ENCODE measurements at places on chromosomes 5 and 9.

DNA sequence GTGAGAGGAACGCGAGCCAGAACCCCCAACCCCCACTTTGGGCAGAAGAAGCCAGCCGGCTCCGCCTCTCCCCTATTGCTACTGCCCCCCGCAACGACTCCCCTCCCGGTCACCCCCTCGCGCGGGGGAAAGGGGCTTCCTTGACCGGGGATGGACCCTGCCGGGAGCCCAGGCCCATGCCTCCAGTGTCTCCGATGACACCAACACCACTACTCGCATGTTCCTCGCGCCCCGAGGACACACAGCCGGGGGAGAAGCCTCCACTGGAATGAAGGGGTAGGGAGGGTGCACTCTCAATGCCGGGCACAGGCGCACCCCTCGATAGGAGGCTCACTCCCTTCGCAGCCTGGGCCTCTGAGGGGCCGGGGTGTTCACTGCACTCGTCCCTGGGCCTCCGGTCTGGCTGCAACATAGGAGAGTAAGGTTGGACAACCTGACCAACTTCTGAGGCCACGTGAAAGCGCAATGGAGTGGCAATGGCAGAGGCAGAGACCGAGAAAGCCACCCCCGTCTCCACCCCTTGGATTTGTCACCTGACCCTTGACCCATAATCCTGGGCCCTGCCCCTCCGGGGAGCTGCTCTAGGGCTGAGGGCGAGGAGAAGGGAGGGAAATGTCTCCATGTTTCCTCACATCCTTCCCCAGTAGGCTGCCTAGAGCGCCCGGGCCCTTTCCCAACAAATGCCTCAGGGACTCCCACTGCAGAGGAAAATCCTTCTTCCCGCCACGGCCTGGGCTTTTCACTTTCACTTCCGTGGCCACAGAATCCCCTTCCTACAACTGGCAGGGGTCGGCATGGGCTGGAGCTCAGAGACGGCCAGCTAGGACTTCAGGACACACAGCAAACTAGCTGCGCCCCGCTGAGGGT is 1.1 kb upstream of the CNTFR start:
- DNase-seq = no peak

- DNase-seq = no peak
These were observed 480.1 kb downstream of the CDH12 start for GRCh38 chr5:22372826-22373660.

DNA sequence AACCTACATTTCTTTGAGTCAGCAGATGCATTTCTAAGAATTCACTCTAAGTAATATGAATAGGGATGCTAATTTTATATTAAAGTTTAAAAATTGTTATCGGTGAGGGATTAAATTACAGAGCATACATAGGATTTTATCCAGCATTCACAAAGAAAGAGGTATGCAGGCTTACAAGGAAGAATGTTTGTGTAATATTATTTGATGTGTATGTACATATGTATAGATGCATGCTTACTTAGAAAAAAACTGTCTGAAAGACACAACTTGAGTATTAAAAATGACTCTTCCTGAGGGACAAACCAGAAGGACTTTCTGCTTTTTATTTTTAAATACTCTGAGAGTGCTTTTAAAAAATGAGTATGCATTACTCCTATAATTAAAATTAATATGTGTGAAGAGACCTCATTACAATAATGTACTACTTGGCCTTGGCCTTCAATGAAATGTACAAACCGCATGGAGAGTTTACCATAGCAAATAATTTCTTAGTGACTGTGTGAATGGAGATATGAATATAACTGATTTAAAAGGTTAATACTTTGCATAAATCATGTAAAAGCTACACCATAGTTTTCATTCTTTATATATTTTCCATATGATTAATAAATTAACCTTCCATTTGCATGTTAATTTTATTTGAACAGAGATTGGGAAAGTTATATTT is 77.0 kb downstream of the GDA start:
- DNase-seq = no peak

DNA sequence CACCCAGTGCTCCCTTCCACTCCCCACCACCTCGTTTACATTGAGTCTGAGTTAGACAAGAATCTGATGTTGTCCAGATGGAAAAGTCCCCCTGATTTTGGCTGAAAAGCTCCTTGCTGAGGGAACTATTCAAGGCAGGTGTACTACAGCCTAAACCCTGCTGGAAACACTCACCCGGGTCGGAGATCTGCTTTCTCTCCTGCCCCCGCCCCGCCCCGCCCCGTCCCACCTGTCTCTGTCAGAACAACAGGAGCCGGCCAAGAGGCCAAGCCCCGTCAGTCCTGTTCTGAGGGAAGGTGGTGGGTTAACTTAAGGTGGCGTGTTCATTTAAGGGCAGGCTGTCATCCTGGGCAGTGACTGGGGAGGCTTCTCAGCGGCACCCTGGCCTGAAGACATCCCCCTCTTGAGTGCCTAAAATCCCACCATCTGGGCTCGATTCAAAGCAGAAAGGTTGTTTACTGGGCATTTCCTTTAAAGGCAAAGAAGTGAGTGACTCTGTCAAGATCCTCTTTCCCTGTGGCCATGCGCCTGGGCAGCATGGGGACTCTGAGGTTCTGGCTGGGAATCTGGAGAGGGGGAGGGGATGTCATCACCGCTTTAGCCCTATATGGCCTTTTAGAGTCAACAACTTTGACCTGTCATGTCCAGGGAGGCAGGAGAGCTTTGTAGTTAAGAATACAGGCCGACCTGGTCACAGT is 71.1 kb upstream of the NEURL1B start:
- DNase-seq = no peak

- no peak for DNase-seq
These were observed 110.3 kb upstream of the NFIB start for GRCh38 chr9:14424289-14424688.

GRCh38 chr5:34959323-34959722 is 30.0 kb downstream of the DNAJC21 start:
- DNase-seq = peak; percentile 29

DNA sequence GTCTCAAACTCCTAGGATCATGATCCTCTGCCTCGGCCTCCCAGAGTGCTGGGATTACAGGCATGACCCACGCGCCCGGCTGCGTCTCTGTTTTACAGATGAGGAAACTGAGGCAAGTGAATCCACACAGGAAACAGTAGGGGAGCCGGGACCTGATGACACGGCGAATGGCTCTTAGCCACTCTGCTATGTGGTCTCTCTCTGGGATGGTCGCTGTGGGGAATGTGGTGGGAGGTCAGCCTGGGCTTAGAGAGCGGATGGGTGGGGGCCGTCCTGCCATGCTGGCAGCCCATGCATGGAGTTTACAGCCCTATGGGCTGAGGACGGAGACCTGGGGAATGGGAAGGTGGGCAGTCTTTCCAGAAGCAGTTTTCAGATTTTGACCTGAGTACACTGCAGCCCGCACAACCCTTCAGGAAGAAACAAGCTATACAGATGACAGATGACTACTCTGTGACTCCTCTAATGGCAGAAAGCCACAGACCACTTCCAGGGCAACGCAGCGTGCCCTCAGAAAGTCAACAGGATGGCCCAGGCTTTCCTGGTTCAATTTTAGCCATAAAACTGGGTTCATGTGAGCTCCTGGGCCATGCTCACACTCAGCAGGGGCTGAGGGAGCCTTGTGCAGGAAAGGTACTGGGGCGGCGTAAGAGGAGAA is 136.1 kb upstream of the RAPGEF1 start:
- no peak for DNase-seq

DNA sequence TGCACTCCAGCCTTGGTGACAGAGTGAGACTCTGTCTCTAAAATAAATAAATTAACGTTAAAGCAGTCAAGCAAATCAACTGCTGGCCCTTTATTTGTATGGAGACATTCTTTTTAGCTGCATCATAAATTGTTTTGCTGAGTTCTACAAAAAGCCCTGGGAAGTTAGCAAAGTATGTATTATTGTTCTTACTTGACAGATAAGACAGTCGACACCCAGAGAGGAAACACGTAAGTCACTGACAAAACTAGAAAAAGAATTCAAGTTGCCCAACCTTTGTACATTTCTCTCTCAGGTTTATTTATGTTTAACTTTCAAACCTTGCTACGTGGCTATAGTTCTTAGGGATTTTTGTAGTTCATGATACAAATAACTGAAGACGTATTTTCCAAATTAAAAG is 40.4 kb upstream of the MACIR start:
- peak; percentile 48 for DNase-seq

GRCh38 chr5:141186897-141187512 is at the start of gene PCDHB9:
Gene PCDHB9 (plus strand): TSS chr5:141187161. CDS start chr5:141187319, 158 bp downstream.
- no peak for DNase-seq

DNA sequence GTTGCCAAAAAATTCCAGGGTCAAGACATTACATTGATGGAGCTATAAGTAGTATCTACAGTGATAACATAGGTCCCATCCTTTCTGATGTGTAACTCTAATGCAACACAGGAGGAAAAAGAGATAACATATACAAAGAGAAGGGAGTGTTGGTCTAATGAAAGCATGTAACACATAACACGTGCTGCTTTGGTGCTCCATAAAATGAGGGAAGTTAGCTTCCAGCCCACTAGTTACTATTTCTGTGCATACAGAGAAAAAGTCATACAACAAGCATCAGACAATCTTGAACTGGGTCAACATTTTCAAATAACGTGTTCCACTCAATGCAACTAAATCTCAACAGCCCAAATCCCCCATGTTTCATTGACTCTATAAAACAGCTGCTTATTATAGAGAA is 11.7 kb downstream of the MLLT3 start:
- DNase-seq = no peak

- DNase-seq = no peak
These were observed 359.5 kb downstream of the CETN3 start for GRCh38 chr5:90050103-90050502.

- no peak for DNase-seq
These were observed 173.5 kb downstream of the C5orf15 start for GRCh38 chr5:133794771-133795415.

DNA sequence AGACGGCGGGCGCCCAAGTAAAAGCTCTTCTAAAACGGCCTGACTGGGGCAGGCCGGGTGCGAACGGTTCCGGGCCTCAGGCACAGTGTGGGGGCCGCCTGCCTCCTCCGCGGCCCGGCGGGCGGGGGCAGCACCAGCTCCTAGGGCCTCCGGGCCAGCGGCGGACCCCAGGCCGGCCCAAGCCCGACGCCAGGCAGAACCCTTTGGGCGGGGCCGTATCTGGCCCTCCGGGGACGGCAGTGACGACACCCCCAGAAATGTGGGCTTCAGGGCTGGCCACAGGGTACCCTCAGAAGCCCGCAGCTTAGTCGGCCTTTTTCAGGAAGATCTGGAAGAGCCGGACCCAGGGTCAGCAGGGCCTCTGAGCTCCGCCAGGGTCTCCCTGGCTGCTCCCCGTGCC is 4.0 kb downstream of the LTC4S start:
- DNase-seq = no peak

DNA sequence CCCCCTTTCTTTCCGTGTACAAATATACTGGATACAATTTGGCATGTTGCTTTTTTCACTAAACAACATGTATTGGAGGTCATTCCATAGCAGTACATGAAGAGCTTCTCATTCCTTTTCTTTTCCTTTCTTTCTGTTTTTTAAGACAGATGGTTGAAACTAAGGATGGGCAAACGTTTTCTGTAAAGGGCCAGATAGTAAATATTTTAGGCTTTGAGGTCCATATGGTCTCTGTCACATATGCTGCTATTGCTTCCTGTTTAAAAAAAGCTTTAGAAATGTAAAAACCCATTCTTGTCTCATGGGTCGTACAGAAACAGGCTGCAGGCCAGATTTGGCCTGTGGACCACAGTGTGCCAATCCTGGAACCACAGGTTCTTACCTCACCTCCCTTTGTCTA is 160.1 kb downstream of the ACER2 start:
- DNase-seq = no peak

DNA sequence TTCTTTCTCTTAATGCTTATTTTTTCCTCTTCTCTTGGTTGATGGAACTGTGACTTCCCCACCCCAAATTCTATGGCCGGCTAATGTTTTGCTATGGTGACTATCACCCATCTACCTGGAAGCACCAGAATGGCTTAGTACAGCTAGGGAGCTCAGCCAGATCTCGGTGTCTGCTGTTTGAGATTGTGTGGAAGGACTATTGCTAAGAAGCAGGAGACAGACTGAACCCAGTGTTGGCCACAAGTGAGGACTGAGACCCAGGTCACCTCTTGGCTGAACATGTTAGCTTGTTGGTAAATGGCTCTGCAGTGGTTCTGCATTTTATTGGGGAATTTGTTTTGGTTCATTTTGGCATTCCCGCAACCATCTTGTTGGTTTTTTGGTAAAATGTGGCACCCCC is 2.7 kb downstream of the PRRC2B start:
- no peak for DNase-seq

- no peak for DNase-seq
These were observed 185.2 kb downstream of the DCP2 start for GRCh38 chr5:113161806-113162205.

- no peak for DNase-seq
These were observed 130.9 kb upstream of the CHD1 start for GRCh38 chr5:99059685-99060084.

DNA sequence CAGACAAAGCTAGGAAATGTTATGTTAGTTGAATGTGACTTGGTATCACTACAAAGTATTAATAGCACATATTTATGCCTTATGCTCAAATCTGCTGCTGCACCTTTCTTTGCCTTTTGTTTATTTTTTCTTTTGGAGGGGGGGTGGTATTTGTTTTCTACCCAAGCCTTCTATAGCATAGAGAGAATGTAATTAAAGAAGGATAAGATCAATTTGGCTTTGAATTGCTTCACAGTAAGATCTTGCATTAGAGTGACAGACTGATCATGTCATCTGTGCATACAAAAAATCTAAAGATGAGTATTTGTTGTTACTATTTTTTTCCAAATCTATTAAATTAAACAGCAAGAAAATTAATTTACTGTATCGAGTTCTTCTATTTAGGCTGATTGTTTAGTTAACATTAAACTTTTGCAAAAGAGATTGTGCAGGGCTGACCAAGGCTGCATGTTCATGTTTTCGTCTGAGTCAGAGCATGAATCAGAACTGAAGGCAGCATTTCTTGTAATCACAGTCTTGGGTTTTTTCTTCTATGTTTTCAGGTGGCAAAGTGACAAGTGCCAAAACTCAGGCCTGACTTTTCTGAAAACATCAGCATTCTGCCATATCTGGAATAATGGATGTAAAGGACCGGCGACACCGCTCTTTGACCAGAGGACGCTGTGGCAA is 1007.1 kb upstream of the WWC1 start:
- peak; percentile 8 for DNase-seq

DNA sequence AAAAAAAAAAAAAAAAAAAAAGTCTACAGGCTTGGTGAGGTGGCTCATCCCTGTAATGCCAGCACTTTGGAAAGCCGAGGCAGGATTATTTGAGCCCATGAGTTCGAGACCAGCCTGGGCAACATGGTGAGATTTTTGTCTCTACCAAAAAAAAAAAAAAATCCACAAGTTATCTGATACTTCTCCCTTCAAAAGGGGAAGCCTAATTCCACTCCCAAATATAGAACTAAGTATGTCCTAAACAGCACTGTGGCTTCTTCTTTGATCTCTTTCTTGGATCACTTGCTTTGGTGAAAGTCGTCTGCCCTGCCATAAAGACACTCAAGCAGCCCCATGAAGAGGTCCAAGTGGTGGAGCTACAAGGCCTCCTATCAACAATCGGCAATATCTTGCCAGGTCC is 18.8 kb upstream of the STING1 start:
- DNase-seq = no peak

- DNase-seq = no peak
These were observed 10.5 kb downstream of the BRD3 start for GRCh38 chr9:134057307-134057657.

- DNase-seq = no peak
These were observed 94.9 kb upstream of the MINAR2 start for GRCh38 chr5:129653057-129653375.

Measured in AG09309 (cell line).